ENCODE measurements at places on chromosomes 7 and 10.

- DNase-seq: no peak
These were observed 16.5 kb downstream of the ANLN start for GRCh38 chr7:36406156-36406555.

GRCh38 chr7:29844559-29844958, 38.3 kb downstream of the WIPF3 start:
- no peak for DNase-seq

DNA sequence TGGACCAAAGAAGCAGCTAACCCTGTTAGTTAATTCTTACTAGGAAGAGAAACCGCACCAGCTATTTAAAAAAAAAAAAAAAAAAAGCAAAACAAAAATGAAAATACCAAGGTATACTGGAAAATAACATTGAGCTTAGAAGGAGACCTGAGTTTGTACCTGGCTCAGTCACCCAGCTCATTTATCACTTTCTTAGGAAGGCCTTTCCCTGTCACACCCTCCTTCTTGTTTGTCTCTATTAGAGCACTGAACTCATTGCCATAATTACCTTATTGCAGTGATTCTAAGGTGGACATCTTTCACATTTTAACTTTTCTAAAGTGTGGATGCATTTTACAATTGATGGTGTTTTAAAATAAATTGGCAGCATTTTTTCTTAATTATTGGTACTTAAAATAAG, 24.1 kb downstream of the UBE2D1 start:
- DNase-seq: no peak

GRCh38 chr10:69387500-69387899, 29.2 kb downstream of the TACR2 start:
- no peak for DNase-seq

GRCh38 chr7:10412422-10413019, 561.2 kb upstream of the PHF14 start:
- peak; percentile 5 for DNase-seq

GRCh38 chr10:131222986-131223385, 88.5 kb downstream of the TCERG1L start:
- no peak for DNase-seq

Measured in activated naive CD8-positive, alpha-beta T cell treated with anti-CD3 and anti-CD28 coated beads for 36 hours (primary cell).